ENCODE measurements at places on chromosomes 12 and 14.
A peak's percentile ranks its signal among the peaks of the same experiment; 100 is the strongest.

DNA sequence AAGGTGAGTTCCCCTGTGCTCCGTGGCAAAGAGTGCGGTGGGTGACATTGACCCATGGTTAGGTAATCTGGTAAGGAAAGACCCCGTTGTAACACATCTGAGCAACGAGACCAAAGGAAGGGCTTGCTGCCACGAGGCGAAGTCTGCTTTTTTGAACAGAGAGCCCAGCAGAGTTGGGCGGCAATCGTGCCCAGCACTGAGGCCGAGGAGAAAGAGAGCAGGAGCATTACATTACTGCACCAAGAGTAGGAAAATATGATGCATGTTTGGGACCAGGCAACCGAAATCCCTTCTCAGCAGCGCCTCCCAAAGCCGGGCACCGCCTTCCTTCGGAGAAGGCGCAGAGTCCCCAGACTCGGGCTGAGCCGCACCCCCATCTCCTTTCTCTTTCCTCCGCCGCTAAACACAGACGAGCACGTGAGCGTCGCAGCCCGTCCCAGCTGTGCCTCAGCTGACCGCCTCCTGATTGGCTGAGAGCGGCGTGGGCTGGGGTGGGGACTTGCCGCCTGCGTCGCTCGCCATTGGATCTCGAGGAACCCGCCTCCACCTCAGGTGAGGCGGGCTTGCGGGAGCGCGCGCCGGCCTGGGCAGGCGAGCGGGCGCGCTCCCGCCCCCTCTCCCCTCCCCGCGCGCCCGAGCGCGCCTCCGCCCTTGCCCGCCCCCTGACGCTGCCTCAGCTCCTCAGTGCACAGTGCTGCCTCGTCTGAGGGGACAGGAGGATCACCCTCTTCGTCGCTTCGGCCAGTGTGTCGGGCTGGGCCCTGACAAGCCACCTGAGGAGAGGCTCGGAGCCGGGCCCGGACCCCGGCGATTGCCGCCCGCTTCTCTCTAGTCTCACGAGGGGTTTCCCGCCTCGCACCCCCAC lies at the start of gene HIF1A:
HIF1A (plus strand) TSS at position 684 of the 865 bp plus-strand sequence. CDS start 292 bp downstream, outside the sequence.
- H3K4me1 ChIP-seq = peaks cover 51% of the 10 kb centered on the region
- peak within 1 kb of the TSS; percentile 74 for H3K4me3 ChIP-seq
- peak within 1 kb of the TSS; percentile 88 for H3K27ac ChIP-seq

DNA sequence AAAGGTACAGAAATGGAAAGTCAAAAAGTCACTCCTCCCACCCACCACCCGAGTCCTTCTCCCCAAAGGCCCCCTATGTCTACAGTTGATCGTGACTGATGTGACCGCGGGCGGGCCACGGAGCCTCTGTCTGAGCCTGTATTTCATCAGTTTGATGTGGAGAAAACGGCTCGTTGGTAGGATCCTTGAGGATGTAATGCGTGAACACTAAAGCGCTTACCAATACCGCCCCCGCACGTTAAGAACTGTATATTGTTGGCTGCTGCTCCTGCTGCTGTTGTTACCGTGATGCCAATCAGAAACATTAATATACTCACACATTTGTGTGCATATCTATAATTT lies 24.6 kb upstream of the UBC start:
- DNase-seq = no peak
- H3K4me3 ChIP-seq = peak overlapping the region; percentile 82
- peaks cover 30% of the 10 kb centered on the region for H3K4me1 ChIP-seq
- no peaks in the 10 kb centered on the region for H3K36me3 ChIP-seq
- H3K27me3 ChIP-seq = no peaks in the 10 kb centered on the region
- H3K27ac ChIP-seq = peak overlapping the region; percentile 54

GRCh38 chr12:50032854-50033581 lies 7.7 kb upstream of the RACGAP1 start:
- no peak for DNase-seq
- H3K27ac ChIP-seq = no peak overlapping the region
- no peaks in the 10 kb centered on the region for H3K4me1 ChIP-seq
- no peak overlapping the region for H3K4me3 ChIP-seq

DNA sequence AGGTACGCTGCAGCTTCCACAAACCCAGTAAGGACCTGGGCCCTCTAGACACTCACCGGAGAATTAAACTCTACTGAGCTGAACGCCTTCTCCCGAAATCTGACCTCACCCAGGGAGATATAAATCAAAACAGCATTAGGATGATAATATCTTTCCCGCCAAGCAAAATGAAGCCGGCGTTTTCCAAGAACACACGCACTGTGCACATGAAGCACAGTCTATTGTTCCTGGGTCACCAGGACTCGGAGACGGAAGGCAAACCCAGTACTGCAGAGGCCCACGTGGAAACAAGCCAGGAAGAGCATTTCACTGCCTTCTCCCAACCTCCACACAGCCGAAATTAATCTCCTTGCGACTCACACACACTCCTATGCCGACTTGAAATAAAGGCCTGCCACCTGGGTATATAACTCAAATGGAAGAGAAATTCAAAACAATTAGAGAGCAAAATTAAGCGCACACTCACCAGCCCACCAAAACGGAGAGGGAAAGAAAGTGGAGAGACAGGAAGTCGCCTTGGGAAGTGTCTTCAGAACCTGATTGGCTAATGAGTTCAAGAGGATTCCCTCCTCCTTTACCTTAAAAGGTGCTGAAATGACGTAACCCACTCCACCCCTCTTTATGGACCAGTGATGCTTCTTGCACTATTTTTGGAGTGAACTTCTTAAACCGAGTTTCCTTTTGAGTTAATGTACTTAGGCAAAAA lies at the start of gene CCNB1IP1:
CCNB1IP1 (minus strand) TSS at position 492 of the 706 bp plus-strand sequence. CDS start 16,756 bp downstream, outside the sequence.
- no peaks in the 10 kb centered on the region for H3K36me3 ChIP-seq
- peak; percentile 84 for DNase-seq
- peak within 1 kb of the TSS; percentile 67 for H3K4me3 ChIP-seq
- no peaks in the 10 kb centered on the region for H3K27me3 ChIP-seq
- H3K4me1 ChIP-seq = peaks cover 16% of the 10 kb centered on the region

DNA sequence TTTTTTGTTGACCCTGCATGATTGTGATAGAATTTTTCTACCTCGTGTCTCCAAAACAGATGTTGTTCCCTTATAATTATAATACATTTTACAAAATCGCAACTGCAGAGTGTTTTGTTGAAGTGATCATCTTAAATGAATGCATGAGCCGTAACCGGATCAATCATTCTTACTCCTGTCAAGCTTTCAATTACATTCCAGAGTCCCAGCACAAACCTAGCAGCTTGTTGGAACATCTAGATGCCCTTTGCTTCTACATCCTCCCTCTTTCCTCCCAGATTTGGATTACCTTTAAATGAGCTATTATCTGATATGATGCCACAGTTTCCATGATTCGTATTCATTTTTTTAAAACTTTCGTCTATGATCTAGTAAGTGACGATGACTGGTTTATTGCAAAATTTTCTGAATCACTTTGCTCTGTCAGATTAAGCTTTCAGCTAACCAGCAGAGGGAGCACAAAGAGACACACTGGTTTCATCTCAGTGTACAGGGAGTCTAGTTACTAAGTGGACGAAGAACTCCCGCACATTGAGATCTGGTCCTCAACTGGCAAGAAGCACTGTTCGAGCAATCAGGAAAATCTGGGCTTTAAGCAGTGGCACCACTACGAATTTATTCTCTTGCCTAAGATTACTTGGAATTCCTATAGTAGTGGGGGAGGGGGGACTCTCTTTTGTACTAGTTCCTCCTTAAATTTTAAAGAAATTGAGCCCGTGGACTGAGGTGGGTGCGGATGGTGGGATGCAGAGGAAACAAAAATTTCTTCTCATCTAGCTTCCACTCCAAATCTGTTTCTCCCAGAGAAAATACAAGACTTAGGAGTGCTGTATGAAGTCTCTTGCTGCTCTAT lies 40.9 kb downstream of the TSHR start:
- no peaks in the 10 kb centered on the region for H3K4me1 ChIP-seq
- no peak overlapping the region for H3K27ac ChIP-seq
- H3K4me3 ChIP-seq = no peak overlapping the region
- H3K27me3 ChIP-seq = no peaks in the 10 kb centered on the region
- DNase-seq = peak; percentile 38

- H3K27me3 ChIP-seq = no peaks in the 10 kb centered on the region
- no peak overlapping the region for H3K4me3 ChIP-seq
- DNase-seq = no peak
- no peaks in the 10 kb centered on the region for H3K4me1 ChIP-seq
Measured at GRCh38 chr12:86435053-86435452, 178.9 kb upstream of the MGAT4C start.

DNA sequence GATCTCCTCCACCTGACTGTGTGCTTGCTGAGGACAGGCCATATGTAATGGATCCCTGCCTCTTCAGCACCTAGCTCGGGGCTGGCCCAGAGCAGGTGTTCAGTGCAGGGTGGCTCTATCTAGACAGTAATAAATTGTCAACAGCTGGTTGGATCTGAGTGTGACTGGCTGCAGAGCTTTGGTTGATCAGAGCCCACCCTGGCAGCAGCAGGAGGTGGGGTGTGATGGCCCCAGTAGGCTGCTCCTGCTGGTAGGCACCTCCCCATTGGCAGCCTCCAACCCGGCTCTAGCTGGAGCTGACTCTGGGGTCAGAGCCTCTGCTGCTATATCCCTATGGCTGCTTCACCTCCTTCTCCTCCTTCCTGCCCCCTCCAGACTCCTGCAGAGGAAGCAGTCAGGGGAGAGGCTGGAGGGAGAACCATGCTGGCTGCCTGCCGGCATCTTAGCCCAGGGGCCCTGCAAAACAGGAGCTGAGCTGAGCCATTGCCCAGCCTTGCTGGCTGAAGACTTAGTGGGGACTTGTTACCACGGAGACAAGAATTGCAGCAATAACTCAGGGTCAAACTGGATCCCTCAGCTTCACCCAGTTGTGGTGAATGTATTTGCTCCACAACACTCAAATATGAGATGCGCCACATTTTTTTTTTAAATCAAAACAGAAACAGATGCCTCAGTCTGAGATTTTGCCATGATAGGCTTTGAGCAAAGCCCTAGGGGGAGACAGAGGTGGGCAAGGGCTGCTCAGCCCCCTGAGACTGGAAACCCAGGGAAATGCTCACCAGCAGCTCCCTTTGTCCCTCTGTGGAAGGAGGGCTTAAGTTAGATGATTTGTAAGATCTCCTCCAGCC lies 22.2 kb downstream of the TMEM63C start:
- no peaks in the 10 kb centered on the region for H3K27me3 ChIP-seq
- DNase-seq = no peak
- no peak overlapping the region for H3K27ac ChIP-seq
- no peaks in the 10 kb centered on the region for H3K36me3 ChIP-seq

DNA sequence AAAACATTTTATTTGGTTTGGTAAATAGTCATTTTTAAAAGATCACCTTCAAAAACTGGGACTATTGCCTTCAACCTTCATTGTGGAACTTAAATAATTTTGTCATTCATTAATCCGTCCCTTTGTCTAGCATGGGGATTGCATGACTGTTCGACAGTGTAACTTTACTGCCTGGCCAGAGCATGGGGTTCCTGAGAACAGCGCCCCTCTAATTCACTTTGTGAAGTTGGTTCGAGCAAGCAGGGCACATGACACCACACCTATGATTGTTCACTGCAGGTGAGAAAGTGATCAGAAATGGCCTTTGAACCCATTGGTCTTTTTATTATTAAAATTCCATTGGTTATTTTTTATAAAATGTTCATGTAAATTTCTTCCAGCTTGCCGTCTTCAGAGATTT lies 37.2 kb upstream of the MYF6 start:
- no peak overlapping the region for H3K27ac ChIP-seq
- no peaks in the 10 kb centered on the region for H3K36me3 ChIP-seq
- H3K27me3 ChIP-seq = no peaks in the 10 kb centered on the region
- DNase-seq = no peak
- no peak overlapping the region for H3K4me3 ChIP-seq

DNA sequence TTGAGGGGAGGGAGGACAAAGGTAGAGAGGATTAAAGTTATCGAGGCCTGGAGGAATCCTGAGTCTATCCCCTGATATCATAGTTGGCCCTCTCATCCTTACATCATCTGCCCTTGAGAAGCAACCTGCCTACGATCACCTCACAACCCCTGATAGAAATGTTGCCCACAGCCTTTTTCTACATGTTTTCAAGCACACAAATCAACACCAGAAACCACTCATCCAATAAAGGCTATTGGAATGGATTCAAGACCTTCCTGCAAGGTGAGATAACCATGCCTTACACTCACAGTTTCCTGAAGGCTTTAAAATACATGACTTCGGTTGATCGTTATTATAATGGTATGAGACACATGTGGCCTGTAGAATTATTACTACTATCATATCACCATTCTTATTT lies 175.7 kb upstream of the EGLN3 start:
- H3K4me3 ChIP-seq = no peak overlapping the region
- no peak overlapping the region for H3K27ac ChIP-seq
- no peaks in the 10 kb centered on the region for H3K27me3 ChIP-seq
- DNase-seq = no peak

GRCh38 chr14:50562841-50563240 lies 2.9 kb downstream of the ATL1 start:
- H3K27me3 ChIP-seq = peaks cover 28% of the 10 kb centered on the region
- DNase-seq = no peak
- H3K36me3 ChIP-seq = no peaks in the 10 kb centered on the region
- H3K4me3 ChIP-seq = no peak overlapping the region
- no peak overlapping the region for H3K27ac ChIP-seq

DNA sequence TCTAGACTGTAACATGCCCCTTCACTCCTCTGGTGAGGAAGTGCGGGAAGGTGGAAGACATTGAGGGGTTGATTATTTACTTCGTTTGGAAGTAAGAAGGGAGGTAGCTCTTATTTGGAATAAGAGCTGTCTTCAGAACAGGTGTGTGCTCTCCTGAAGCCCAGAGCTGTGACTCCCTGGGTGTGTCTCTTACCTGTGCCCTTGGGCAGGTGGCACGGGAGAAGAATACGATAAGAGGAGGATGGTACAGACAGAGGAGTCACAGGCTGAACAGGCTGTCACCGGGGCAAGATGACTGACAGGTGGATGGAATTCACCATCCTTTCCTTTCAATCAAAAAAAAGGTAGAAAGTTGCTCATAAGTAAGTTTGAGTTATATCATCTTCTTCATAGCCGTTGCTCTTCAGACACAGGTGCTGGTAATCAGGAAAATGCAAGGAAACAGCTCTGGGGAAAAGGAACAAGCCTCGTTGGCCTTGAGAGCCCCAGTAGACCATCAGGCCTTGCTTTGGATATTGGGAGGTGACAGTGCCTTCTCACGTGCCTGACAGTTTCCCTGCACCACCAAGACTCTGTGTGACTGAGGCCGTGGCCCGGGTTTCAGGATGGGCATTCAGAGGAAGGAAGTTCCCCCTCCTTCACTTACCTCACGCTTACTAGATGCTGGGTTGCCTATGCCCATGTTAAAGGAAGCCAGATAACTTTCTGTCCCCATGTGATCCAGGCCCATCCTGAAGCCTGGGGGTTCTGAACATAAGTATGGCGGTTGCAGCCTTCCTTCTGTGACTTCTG lies 120.4 kb downstream of the ETV6 start:
- no peak overlapping the region for H3K4me3 ChIP-seq
- no peak overlapping the region for H3K27ac ChIP-seq
- H3K27me3 ChIP-seq = no peaks in the 10 kb centered on the region
- H3K4me1 ChIP-seq = peaks cover 76% of the 10 kb centered on the region

- H3K27ac ChIP-seq = peak within 1 kb of the TSS; percentile 89
- no peaks in the 10 kb centered on the region for H3K27me3 ChIP-seq
- H3K4me3 ChIP-seq = peak within 1 kb of the TSS; percentile 90
- H3K36me3 ChIP-seq = peaks cover 10% of the 10 kb centered on the region
Measured at GRCh38 chr12:56338308-56339157, at the start of gene IL23A. Gene IL23A, plus strand, starts transcription at chr12:56338884. Its CDS starts 161 bp downstream, at chr12:56339045.

Measured in CD4-positive, alpha-beta memory T cell (primary cell).